ENCODE measurements at places on chromosomes 4 and X.

- H3K27ac ChIP-seq, result no peak overlapping the region
- no peaks in the 10 kb centered on the region for H3K36me3 ChIP-seq
- no peaks in the 10 kb centered on the region for H3K4me1 ChIP-seq
- H3K27me3 ChIP-seq, result peaks cover 6% of the 10 kb centered on the region
- DNase-seq, result no peak
- no peak overlapping the region for H3K4me3 ChIP-seq
These were observed 125.1 kb upstream of the FRMPD4 start for GRCh38 chrX:12013211-12013618.

- H3K27ac ChIP-seq, result no peak overlapping the region
- H3K4me1 ChIP-seq, result no peaks in the 10 kb centered on the region
- no peak for DNase-seq
- no peaks in the 10 kb centered on the region for H3K36me3 ChIP-seq
- H3K27me3 ChIP-seq, result no peaks in the 10 kb centered on the region
These were observed 123.8 kb upstream of the DDIT4L start for GRCh38 chr4:100314057-100314456.

- peak overlapping the region; percentile 80 for H3K4me3 ChIP-seq
- peaks cover 23% of the 10 kb centered on the region for H3K4me1 ChIP-seq
- no peak for DNase-seq
- H3K27me3 ChIP-seq, result no peaks in the 10 kb centered on the region
These were observed 96.6 kb downstream of the PHKA2 start for GRCh38 chrX:18887177-18887824.

DNA sequence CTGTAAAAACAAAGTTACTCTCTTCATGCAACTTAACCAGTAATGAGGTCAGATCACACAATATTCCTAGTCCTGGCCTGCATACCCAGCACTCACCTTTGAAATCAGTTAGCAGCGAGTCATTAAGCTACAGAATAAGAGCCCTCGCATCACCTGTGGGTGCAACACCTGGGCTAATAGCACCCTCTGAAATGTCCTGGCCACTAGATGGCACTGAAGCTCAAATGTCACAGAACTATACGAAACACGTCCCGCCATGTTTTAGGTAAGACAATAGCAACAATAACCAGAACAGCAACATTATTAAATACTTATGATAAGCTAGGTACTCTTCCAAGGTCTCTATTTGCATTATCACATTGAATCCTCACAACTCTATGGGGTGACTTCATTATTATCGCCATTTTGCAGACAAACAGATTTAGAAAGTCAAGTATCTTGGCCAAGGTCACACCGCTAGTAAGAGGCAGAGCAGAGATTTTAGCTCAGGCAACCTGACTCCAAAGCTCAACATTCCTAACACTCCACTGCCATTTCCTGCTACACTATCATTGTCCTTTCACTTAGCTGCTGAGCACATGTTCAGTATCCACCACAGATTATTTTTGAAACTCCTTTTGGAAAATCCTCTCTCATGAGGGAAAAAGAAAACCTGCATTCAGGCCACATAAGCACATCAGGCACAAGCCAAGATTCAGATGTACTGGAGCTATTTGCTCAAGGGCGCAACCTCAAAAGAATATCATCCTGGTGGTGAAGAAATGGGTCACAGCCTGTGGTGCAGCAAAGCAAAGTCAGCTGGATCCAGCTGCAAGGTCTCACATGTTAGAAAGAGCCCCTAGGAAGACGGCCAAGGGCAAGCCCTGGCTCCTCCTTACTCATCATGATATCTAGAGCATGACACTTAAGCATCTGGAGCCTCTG lies 59.5 kb upstream of the KDR start:
- H3K4me3 ChIP-seq, result no peak overlapping the region
- no peak overlapping the region for H3K27ac ChIP-seq
- peaks cover 10% of the 10 kb centered on the region for H3K4me1 ChIP-seq
- H3K36me3 ChIP-seq, result no peaks in the 10 kb centered on the region
- peak; percentile 19 for DNase-seq
- peaks cover 39% of the 10 kb centered on the region for H3K27me3 ChIP-seq

DNA sequence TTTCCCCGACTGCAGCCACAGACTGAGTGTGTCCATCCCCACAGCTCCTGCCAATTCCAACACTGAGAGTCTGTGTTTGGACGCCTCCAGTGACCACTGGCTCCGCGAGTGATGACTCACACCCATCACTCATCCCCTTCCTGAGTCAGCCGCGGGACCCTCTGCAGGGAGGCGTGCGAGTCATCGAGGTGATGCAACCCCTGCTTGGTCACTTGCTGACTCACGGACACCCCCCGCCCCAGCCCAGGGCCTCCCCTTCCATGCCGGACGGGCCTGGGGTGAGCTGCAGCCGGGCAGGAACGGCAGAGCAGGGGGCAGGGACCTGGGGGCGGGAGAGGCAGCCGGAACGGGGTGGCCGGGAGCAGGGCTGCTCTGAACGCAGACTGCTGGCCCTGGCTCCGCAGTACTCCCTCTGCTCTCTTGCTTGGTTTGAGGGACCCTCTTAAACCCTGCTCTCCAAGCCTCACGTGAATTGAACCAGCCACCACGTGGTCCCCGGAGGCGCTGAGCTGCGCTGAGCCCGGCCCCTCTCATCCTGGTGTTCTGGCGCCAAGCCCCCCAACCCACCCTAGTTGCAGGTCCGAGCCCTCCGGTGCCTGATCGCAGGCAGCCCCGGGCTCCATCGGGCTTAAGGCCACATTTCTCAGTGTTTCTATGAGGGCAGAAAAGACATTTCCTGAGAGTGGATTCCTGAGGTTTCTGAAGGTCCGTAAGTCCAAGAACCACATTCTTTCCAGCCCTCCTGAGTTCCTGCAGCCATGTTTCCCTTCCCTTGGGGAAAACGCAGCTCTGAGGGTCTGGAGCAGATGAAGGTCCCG lies 32.4 kb downstream of the FGFRL1 start:
- H3K4me3 ChIP-seq, result no peak overlapping the region
- peak; percentile 67 for DNase-seq
- peaks cover 24% of the 10 kb centered on the region for H3K27me3 ChIP-seq
- peaks cover 2% of the 10 kb centered on the region for H3K36me3 ChIP-seq

All from activated T-cell treated with anti-CD3 and anti-CD28 coated beads, Interleukin-2, amount 50 U/mL, for 72 hours (primary cell).